ENCODE measurements at places on chromosomes 11 and 22. TPM values are rescaled to one million over a fixed set of nuclear protein-coding genes. Genes with fewer than 3 reads are reported as not detected.

Gene APOBEC3B
- 31.5 TPM for total RNA-seq

Gene CST6
- total RNA-seq = not detected

Gene JOSD1
- 29.8 TPM for total RNA-seq

Gene VSIG10L2
- total RNA-seq = not detected

Gene SAMM50
- 48.7 TPM for total RNA-seq
